ENCODE measurements at places on chromosomes 6 and 20.

GRCh38 chr6:70371454-70372105, 41.7 kb upstream of the FAM135A start:
- DNase-seq = peak; percentile 75

- no peak for DNase-seq
Observed at GRCh38 chr6:43862925-43863324, 92.9 kb downstream of the VEGFA start.

GRCh38 chr20:51715856-51716185, 52.4 kb downstream of the ATP9A start:
- no peak for DNase-seq

GRCh38 chr6:118444796-118445195, 103.3 kb upstream of the PLN start:
- no peak for DNase-seq

DNA sequence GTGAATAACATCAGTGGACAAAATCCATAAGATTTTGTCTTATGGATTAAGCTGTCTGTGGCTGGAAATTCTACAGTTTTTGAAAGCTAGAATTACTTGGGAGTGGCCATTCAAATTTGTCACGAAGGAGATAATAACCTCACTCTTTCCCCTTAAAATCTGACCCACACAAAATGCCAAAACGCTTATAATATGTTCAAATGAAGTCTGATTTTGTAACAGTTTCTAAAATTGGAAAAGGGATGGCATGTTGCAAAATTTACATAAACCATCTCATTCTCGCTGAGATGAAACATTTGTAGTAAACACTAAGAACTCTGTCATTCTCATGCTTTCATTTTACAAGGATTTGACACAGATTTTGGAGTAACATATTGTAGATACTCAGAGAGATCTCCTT, 112.7 kb downstream of the GJA1 start:
- no peak for DNase-seq

- peak; percentile 84 for DNase-seq
Observed at GRCh38 chr6:3797231-3798054, 45.9 kb upstream of the PXDC1 start.

DNA sequence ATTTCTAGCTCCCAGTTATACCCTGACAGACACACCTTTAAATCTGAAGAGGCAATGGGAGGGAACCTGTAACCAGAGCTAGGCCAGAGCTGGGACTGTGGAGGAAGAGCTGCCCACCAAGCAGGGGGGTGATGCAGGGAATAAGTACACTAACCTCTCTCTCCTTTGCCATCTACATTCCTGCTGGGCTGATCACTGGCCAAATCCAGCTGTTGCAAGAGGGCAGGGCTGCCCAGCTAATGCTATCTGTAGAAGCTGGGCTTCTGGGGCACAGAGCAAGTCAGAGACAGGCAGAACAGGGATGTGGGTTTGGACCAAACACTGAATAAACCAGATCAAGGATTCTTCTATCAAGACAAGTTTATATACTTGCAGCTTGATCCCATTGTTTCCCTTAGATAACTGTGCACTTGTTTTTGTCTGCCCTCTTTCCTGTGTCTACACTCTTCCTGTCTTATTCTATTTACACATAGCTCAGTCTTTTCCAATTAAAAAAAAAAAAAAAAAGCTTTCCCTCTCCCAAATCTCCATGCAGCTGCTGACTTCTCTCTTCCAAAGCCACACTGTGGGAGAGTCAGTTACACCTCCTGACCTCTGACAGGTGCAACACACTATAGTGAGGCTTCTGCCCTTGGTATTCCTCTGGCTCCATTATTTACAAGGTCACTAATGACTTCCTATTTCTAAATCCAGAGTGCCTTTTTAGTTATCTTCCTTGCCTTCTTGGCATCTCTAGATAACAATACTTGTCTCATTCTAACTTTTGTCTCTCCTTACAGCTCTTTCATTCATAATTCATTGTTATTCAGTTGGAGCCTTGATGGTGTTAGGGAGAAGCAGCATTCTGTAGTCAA, 43.7 kb downstream of the TRIM38 start:
- DNase-seq = no peak

GRCh38 chr20:62688855-62689460, 19.7 kb upstream of the NTSR1 start:
- DNase-seq = no peak

DNA sequence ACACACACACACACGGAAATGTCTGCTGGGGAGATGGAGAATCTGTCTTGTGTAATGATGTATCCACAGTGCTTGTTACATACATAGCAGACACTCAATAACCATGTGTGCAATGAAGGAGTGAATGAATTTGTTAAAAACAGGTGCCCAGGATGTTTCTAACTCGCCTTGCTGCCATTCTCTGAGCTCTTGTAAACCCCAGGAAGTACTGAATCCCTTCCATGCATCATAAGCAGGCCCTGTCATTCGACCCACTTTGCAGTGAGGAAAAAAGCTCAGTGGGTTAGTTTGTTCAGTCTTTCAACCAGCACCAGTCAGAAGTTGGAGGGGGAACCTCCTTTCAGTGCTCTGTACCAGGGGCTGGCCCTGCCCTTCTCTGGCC, 1.4 kb upstream of the KCNK5 start:
- DNase-seq = no peak

GRCh38 chr6:72424476-72424875, 197.4 kb upstream of the KCNQ5 start:
- no peak for DNase-seq

GRCh38 chr20:23131766-23132165, 45.6 kb upstream of the CD93 start:
- no peak for DNase-seq

- no peak for DNase-seq
Observed at GRCh38 chr20:57968120-57968519, 258.3 kb upstream of the PMEPA1 start.

DNA sequence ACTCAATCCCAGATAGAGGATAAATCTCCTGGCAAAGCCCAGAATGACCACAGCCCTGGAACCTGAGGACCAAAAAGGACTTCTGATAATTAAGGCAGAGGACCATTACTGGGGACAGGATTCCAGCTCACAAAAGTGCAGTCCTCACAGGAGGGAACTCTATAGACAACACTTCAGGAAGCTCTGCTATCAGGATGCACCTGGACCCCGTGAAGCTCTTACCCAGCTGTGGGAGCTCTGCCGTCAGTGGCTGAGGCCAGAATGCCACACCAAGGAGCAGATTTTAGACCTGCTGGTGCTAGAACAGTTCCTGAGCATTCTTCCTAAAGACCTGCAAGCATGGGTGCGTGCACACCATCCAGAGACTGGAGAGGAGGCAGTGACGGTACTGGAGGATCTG, 992 bp downstream of the ZSCAN16 start:
- no peak for DNase-seq

DNA sequence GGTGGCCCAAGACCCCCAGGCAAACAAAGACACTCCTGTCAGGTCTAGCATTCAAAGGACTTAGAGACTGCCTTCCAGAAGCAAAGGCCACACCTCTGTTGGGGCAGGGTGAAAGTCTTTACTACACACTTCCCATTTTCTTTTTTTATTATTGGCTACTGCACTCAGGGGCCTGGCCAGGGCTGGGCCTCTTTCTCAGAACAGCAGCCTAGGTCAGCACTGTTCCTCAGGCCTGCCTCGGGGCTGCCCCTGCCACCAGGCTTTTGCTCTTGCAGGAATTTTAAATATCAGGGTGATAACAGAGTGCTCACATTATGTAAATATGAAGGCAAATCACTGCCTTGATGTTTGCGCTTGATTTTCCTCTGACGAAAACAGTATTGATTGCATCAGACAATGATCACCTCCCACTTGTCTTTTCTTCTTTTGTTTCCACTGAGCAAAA, 18.5 kb downstream of the GSTA4 start:
- no peak for DNase-seq

- DNase-seq = no peak
Observed at GRCh38 chr6:99490608-99491007, 24.6 kb downstream of the USP45 start.

- peak; percentile 42 for DNase-seq
Observed at GRCh38 chr6:6689400-6690143, 101.1 kb downstream of the LY86 start.

- DNase-seq = no peak
Observed at GRCh38 chr6:95679981-95680380, 102.6 kb downstream of the MANEA start.

DNA sequence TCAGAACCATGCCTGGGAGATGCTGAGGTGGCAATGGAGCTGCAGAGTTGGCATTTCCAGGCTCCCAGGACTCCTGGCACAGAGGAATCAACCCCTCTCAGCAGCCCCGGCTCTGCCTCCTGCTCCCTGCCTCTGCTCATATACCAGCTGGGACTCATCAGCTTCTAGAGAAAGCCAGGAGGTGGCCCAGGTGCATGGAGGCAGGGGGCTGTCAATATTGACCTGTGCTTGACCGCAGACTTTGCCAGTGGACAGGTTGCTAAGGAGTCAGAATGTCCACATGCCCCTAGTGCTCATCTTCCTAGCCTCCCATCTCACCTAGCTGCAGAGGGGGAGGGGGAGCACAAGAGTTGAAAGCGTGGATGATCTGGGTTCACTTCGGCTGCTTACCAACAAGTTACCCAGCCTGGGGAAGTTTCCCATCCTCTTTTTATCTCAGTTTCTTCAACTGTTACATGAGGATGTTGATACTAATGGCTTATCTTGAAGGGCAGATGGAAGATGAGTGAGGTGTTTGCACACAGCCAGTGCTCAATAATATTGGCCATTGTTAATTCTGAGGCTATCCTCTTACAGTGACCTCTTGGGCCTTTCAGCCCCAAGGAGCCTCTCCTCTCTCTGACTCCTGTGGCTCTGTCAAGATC, 9.2 kb upstream of the SCRT2 start:
- DNase-seq = no peak

DNA sequence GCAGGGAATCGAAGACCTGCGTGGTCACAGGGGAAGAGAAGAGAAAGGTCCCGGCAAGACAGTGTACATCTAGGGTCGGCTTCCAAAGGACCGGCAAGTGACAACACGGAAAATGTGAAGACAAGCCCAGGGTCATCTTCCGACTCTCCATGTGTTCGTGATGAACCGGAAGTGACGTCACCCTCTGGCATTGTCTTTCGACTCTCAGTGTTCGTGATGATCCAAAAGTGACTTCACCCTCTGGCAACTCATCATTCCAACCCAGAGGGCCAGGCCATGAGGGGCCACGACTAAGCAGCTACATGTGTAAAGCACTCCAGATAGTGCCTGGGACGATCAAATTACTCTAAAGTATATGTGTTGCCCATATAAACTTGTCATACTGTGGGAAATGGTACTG, 290.8 kb downstream of the THBS2 start:
- DNase-seq = no peak

DNA sequence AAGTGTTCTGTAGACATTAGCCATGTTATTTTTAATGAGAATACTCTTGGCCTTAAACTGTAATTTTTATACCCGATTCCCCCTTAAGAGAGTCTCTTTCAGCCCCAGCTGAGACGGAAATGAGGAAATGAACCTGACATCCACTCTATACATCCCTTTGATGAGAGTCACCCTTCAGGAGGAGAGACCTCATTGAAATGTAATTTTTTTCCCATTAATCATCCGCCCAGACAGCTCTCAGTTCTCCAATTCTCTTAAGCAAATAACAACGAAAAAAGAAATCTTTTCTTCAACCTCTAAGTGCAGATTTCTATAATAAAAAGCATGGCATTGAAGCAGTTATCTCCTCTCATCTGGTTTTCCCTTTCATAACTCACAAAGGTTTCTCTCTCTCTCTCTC, 243.8 kb upstream of the PMEPA1 start:
- peak; percentile 9 for DNase-seq

DNA sequence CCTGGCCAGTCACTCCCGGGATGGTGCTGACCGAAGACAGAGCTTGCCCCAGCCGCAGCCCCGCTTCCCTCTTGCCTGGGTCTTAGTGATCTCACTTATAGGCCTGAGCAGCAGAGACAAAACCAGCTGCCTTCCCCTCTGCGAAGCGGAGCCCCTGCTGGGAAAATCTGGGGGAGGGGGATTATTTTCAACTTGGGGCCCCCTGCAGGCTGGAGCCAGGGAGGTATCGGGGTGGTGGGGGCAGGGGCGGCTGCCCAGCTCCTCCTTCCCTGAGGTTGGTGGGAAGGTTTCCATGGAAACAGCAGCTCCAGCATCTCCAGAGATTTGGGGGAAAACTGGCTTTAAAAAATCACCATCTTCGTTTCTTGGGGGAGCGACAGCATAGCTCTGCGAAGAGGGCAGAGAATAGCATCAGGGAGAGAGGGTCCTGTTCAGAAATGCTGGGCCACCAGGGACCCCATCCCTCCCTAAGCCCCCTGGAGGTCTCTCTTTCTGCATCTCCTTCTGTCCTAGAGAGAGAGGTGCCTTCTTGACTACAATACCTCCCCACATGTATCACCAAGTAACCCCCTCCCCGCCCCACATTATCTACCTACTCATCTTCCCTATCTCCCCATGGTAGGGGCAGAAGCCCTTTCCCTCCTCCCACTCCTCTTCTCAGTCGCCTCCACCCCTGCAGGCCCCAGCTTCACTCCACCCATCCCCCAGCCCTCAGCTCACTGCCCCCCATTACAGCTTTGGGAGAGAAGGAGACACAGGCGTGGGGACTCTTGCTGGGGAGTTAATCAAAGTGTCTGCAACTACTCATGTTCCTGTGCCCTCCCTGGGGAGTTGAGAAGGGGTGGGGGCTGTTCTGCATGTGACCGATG, 88.4 kb upstream of the CCDC167 start:
- DNase-seq = no peak

DNA sequence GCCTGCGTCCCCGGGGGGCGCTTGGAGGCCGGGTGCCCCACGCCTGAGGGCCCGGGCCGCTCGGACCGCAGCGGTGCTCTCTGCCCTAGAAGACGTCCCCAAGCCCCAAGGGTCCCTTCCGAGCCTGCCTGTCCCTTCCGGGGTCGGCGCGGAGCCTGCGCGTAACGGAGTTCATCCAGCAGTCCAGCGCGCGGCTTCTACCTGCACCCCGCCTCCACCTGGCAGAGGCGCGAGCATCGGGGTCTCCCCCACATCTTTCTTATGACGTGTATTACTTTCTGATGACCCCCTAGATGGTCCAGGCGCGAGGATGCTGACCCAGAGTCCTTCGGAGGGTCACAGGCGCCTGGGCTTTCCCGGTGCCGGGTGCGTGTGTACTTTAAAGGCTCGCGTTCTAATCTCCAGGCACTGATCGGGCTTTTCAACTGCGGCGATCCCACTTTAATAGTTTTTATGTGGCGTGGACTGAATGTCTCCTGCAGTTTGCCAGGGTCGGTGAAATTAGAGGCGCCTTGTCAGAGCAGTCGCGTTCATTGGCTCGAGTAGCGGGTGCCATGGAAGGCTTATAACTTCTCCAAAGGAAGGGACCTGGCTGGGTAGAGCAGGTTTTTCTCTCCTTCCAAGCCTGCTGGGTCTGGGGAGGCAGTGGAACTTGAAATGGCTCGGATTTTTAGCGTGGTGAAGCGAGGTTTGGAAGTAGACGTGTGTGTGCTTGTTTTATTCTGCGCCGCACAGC, 912 bp downstream of the EYA4 start:
- no peak for DNase-seq

All from fibroblast of skin of left quadriceps (primary cell).